LHCN-M2 (cell line): ENCODE measurements at places on chromosomes 16 and 17. TPM values are rescaled to one million over a fixed set of nuclear protein-coding genes. Genes with fewer than 3 reads are reported as not detected.

DNA sequence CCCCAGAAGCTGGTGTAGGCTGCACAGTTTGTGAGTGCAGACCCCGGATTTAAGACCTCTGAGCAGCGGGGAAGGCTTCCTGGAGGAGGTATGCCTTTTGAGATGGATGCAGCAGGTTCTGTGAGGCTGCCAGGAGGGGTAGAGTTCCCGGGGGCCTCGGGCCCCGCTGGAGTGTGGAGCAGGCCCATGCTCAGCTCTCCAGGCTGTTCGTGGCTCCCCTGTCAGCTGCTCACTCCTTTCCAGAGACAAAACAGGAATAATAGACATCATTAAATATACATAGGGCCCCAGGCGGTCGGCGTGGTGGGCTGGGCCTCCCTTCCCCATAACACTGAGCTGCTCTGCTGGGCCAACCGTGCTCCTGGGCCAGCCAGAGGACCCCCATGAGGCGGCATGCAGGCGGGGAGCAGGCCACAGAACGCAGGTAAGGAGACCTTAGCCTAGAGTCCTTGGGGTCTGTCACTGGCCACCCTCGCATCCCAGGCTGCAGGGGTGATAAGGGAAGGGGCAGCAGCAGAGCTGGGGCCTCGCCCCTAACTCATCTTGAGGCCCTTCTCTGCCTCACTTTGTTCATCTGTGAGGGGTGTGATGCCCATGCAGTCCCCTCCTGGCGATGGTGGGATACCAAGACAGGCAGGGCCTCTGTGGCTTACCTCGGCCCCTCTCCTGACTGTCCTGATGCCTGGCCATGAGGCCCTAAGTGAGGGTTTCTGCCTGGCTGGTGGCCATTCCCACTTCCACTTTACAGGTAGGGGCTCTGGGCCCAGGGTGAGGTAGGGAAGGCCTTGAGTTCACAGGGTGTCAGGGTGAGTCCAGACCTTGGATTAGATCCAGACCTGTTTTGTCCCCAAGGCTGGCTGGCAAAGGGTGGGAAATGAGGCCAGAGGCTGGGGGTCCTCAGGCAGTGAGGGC, at the start of gene MYO15A:
MYO15A (plus strand) TSS at position 356 of the 912 bp plus-strand sequence. CDS start 10,045 bp downstream, outside the sequence.
- no peak for DNase-seq

Gene KCNJ12
- total RNA-seq = 0.64 and 0.98 TPM in 2 replicates

DNA sequence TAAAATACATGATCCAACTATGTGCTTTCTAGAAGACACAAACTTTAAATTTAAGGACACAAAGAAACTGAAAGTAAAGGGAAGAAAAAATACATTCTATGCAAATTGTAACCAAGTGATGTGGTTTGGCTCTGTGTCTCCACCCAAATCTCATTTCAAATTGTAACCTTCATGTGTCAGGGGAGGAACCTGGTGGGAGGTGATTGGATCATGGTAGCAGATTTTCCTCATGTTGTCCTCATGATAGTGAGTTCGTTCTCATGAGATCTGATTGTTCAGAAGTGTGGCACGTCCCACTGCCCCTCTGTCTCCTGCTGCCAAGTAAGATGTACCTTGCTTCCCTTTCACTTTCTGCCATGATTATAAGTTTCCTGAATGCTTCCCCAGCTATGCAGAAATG, 15.0 kb downstream of the OR1A1 start:
- DNase-seq = no peak

Gene STH
- not detected in 2 replicates for total RNA-seq

- no peak for DNase-seq
These were observed 71.0 kb downstream of the CDYL2 start for GRCh38 chr16:80733407-80733806.

Gene CTRB2
- not detected in 2 replicates for total RNA-seq

DNA sequence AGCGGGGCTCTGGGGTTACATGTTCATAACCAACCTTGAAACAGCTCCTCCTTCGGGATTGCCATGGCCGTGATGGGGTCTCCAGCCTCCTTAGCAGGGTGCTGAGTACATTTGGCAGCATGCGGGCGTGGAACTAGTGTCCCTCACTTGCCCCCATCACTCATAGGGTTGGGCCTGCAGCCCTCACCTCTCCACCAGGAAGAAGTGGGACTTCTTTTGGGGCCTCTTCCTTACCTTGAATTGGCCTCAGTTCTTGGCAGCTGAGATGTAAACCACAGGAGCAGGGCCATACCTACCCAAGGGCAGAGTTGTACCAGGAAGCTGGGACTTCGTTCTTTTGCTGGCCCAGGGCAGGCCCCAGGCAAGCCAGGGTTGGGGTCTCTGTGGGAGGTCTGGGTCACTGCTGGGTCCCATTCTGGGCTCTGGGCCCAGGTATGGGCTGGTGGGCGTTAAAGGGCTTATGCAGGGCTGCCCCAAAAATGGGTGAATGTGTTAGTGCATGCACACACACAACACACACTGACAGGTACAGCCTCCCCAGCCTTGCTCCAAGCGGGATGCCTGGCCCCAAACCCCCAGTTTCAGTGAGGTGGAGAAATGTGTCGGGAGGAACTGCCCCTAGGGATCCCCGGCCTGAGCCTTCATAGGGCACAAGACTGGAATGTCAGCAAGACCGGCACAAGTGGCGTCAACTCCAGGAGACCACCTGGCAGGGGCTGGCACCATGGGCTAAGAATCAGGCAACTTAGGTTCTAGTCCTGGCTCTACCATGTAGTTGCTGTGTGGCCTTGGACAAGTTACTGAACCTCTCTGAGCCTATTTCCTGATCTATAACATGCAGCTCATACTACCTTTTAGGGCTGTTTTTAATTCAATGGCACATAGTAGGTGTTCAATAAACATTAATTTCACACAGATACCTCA, 3.9 kb upstream of the KRT15 start:
- DNase-seq = no peak

Gene CAPNS2
- total RNA-seq = not detected in 2 replicates

DNA sequence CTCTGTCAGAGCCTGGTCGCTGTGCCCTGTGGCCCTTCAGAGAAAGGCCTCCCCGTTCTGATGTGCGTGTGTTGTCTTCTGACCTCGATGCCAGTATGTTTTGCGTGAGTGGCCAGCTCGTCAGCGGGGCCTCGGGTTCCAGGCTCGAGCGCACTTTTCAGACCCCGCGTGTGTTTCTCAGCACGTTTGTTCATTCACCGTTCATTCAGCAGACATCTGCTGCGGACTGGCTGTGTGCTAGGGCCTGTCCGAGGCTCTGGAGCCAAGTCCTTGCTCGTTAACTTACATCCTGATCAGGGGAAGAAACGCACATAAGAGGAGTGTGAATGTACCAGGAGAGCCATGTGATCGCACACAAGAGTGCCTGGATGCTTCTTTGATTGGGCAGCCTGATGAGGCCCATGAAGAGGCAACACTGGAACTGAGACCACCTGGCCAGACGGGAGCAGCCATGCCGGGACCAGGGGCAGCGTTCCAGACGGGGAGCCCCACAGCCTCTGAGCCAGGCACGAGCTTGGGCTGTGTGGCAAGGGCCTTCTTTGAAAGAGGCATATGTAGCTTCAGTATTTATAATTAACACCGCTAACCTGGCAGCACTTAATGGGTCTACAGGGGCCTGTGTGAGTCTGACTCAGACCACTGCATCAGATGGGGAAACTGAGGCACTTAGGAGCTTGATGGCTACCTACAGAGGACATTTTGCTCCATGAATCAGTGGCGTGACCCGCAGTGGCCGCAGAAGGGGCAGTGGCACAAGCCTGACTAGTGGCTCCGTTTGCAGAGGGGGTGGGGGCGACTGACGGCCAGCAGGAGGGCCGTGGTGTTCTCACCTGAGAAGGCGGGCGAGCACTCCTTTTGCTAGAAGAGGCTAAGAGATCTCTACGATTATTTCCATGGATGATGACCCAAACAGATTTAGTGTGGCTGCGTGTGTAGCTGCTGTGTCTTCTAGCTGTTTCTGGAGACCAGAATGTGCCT, 187.9 kb upstream of the CHMP6 start:
- DNase-seq = no peak

DNA sequence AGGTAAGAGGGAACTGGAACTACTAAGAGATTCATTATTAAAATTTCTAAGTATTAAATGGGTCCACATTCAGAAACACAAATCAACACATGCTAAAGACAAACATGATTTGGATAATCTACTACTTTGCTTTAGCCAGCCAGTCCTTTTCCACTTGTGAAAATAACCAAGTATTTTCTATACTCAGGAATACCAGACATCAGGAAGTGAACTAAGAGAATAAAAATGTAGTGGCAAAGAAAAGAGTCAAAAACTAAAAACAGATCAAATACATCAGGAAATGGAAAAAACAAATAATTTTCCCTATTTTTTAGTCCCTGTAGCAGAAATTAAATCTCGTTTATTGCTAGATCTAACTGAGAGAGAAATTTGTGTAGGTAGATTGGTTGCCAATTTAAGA, 78.0 kb downstream of the MYO1D start:
- DNase-seq = no peak

DNA sequence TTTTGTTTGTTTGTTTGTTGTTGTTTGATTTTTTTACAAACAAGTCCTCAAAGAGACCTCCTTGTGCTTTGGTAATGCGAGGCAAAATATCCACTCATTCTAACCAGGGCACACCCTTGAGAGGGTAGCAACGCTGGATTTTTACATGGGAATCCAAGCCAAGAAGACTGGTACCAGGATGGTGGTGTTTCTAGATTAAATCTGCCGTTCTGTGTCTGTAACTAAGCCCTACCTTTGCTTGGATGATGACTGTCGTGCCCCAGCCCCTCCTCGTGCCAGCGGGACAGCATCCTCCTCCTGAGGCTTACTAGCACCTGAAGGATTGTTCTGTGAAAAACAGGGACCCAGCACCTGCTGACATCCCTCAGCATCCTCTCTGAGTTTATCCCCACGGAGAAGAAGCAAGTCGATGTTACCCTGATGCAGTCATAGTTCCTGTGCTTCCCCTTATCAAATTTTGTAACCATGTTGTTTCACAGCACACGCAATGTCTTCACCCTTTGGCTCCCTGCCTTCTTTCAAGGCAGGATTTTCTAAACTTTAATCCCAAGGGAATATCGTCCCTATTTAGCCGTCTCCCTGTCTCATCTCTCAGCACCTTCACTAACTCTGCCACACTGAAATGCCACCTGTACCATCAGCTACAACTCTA, 5.1 kb upstream of the HSBP1 start:
- DNase-seq = no peak
